A172 (cell line): ENCODE measurements at places on chromosomes 11 and 22. TPM values are rescaled to one million over a fixed set of nuclear protein-coding genes. Genes with fewer than 3 reads are reported as not detected.

The FXYD2 gene
- total RNA-seq, result not detected in 2 replicates

- DNase-seq, result no peak
Measured at GRCh38 chr11:30316237-30316636, 6.7 kb upstream of the ARL14EP start.

- DNase-seq, result no peak
Measured at GRCh38 chr11:38646382-38646781, 2048.3 kb upstream of the RAG2 start.

GRCh38 chr11:9796266-9796665, 132.4 kb downstream of the SWAP70 start:
- no peak for DNase-seq

- DNase-seq, result peak; percentile 53
Measured at GRCh38 chr11:27916541-27917100, 191.3 kb downstream of the KIF18A start.

DNA sequence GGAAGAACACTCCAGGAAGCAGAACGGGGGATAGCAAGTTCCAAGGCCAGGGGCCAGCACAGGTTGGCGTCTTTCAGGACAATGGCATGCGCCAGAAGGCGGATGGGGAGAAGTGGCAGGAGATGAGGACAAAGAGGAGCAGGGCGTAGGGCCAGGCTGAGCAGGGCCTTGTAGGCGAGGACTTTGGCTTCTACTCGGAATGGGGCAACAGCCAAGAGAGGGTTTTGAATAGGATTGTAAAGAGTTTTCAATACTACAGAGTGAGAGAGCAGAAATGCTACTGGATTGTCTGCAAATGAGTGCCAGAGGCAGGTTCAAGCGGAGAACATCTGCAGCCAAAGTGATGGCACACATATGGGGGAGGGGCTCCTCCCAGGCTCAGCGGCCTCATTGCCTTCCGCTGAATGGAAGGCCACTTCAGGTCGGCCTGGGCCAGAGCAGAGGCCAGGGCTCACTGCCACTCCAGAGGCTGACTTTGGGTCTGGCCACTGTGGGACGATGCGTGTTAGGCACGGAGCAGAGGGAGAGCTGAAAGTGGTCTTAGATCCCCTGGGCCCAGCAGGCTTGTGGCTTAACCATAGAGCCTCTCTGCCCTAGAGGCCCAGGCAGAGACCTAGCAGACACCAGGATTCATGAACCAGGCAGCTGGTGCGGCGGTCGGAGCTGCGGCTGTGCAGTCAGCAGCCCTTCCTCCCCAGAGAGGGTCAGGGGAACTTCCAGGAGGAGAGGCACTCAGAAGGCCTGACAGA, 118.2 kb downstream of the DSCAML1 start:
- DNase-seq, result no peak
